Renal cortex interstitium (tissue), 15 donors: ENCODE measurements at places on chromosomes 4 and X. TPM values are rescaled to one million over a fixed set of nuclear protein-coding genes. Genes with fewer than 3 reads are reported as not detected.

Gene HSFX3
- not detected for polyA plus RNA-seq

Gene VSIG4
- polyA plus RNA-seq = 4.4 TPM

DNA sequence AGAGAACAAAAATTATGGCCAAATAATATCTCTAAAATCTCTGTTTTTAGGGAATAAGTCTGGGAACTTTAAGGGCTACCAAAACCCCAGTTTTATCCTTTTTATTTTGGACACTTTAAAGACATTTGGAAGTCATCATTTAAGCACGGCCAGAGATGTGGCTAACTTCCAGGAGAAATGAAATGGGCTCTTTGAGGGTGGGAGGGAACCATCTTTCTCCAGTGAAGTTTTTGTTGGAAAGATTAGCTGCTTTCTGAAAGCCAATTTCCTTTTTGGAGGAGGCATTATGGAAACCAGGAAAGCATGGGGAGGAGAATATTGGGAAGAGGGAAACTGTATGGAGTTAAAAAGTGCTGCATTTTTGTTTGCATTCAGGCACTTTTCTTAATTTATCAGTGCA is 4.8 kb downstream of the VSIG1 start:
- no peak for DNase-seq

DNA sequence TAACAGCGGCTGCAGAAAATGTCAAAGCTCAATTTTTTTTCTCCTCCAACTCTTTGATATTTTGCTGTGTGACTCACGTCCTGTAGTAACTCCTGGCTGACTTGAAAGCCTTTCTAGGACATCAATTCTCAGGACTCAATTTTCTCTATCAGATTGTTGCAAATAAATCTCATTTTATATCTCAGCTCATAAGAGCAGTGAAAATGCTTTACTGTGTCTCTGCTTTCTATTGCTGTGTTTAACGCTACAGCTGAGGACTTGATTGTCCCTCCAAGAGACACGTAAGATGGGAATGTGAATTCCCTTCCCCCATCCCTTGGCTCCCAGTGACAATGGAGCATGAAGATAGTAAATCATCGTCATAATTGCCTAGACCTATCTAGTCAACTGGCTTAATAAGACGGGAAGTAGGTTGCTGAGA is 20.5 kb upstream of the CBR4 start:
- no peak for DNase-seq

- no peak for DNase-seq
These were observed 8.1 kb upstream of the KLHL2 start for GRCh38 chr4:165199286-165199685.

- no peak for DNase-seq
These were observed 34.9 kb downstream of the POLR2B start for GRCh38 chr4:57013543-57014120.
